ENCODE measurements at places on chromosomes 3 and 15.

GRCh38 chr15:51303462-51303980 lies 34.9 kb downstream of the CYP19A1 start:
- DNase-seq = no peak

- DNase-seq = peak; percentile 55
Measured at GRCh38 chr15:25933456-25934158, 70.5 kb upstream of the ATP10A start.

DNA sequence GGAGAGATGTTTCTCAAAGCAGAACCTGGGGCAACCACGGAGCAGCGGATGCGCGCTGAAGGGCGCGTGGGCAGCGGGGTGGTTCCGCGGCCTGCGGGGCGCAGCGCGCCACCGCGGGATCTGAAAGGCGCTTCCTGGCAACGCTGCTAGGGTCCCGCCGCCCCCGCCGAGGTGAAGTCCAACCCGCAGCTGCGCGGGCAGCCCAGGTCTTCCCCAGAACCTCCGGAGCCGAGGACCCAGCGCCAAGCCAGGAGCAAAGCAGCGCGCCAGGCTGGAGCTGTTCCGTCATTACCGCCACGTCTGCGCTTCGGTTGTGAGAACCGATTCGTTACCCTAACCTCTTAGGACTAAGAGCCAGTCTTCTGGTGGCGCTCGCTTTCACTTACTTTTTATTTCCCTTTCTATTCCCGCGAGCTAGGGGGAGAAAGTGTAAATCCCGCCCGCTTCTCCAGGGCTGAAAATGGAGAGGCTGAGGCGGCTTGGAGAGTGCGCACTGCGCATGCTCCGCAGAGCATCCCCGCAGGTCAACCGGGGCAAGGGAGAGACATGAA lies 3.2 kb upstream of the GABRG3 start:
- no peak for DNase-seq

DNA sequence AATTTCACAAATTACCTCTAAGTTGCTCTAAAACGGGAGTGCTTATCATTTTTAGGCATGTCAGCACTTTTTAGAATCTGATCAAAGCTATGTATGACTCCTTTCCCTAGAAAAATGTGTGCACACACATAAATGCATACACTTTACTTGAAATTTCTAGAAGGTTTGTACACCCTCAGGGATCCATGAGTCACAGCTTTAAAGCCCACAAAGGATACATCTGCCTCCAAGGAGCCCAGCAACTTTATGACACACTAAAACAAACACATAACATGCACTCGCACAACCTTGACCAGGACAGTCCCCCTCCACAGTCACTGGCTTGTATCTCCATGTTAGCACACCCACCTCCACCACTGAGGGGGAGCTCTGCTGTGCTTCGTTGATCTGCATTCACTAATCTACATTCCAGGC lies 722.0 kb upstream of the CFAP20DC start:
- DNase-seq = no peak

- DNase-seq = no peak
Measured at GRCh38 chr3:139463466-139463865, 12.8 kb downstream of the RBP2 start.

DNA sequence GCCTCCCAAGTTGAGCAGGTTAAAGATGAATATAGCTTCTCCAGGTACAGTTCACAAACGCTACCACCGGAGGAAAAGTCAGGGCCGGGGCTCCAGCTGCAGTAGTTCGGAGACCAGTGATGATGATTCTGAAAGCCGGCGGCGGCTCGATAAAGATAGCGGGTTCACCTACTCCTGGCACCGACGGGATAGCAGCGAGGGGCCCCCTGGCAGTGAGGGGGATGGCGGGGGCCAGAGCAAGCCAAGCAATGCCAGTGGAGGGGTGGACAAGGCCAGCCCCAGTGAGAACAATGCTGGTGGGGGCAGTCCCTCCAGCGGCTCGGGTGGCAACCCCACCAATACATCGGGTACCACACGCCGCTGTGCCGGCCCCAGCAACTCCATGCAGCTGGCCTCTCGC lies 61.4 kb downstream of the SNRK start:
- DNase-seq = no peak

- no peak for DNase-seq
Measured at GRCh38 chr15:80418892-80419537, 14.8 kb downstream of the ARNT2 start.

DNA sequence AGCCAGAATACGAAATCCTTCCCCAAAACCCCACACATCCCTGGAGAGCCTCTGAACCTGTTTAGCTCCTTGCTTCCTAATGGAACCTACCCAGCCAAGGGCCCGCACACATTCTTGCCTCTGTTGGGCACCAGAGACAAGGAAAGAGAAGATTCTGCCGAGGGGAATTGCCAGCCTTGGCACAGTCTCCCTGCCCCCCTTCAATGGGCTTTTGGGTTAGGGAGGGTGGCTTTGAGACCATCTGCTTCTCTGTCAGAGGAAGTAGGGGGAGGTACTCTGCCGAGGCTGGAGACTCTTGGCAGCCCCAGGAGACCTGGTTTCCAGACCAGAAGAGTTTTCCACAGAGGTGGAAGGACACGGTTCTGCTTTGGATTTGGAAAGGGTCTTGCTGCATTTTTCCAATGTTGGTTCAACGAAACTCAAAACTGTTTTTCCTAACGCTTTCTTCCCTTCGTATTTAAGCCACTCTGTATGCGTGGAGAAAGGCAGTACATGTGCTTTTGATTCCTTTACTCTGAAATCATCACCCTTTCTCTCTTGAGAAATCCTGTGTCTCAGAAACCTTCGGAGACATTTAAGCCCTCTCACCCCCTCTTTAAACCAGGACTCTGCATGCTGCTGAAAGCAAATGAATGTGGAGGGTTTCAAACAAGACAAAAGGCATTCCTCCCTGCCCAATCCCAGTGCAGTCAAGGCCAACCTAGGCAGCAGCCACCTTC lies 78.8 kb upstream of the PRR23C start:
- DNase-seq = no peak
